Esophagus mucosa (tissue), 1 donor: ENCODE measurements at places on chromosomes 12 and 14.

GRCh38 chr12:118711185-118711584 lies 270.2 kb upstream of the SRRM4 start:
- ATAC-seq, result no peak

- ATAC-seq, result no peak
Measured at GRCh38 chr12:57734591-57734990, 4.0 kb downstream of the AGAP2 start.

DNA sequence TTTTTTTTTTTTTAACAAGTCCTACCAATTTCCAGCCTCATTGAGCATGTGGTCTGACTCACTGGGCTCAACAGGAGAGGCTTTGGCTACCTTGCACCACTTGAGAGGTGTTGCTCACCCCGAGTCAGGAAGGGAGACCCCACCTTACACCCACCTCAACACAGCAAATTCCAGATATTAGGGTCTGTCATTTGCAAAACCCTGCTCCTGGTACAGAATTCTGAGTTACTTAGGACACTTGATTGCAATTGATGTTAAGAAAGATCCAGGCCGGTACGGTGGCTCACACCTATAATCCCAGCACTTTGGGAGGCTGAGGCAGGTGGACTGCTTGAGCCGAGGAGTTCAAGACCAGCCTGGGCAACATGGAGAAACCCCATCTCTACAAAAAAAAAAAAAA lies 14.1 kb downstream of the DGLUCY start:
- ATAC-seq, result peak; percentile 57

DNA sequence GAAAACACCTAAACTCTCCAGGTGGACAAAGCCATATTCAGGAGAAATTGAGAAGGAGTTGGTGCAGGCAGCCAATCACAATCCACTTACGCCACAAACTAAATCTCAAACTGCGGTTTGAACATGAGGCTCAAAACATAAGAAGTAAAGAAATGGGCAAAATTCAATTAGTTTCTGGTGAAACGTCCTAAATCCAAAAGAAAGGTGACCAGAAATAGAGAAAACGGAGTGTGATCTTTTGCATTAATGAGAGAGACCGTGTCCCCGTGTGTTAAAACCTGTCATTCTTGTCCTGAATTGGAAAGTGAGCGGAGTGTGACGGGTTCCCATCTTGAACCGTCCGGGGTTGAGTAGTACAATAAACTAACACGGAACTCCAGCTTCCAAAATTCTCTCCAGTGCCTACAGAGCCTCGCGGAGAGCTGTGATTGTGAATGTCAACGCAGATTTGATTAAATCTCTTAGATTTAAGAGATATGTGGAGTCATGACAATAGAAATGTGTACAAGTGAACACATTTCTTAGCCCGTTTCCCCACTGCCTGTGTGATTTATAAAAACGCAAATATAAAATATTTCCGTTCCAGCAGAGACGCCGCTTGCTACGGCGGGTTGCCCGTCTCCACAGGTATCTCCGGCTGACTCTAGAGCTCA lies 595 bp upstream of the METAP2 start:
- peak; percentile 70 for ATAC-seq

GRCh38 chr12:50546441-50547318 lies 41.9 kb downstream of the DIP2B start:
- no peak for ATAC-seq
